A673 (cell line): ENCODE measurements at places on chromosomes 16 and 17. TPM values are rescaled to one million over a fixed set of nuclear protein-coding genes. Genes with fewer than 3 reads are reported as not detected.
A peak's percentile ranks its signal among the peaks of the same experiment; 100 is the strongest.

Gene USP6
- 0.07 and 0.24 TPM in 2 replicates for total RNA-seq

Gene CTNS
- 12.6 and 14.3 TPM in 2 replicates for total RNA-seq

DNA sequence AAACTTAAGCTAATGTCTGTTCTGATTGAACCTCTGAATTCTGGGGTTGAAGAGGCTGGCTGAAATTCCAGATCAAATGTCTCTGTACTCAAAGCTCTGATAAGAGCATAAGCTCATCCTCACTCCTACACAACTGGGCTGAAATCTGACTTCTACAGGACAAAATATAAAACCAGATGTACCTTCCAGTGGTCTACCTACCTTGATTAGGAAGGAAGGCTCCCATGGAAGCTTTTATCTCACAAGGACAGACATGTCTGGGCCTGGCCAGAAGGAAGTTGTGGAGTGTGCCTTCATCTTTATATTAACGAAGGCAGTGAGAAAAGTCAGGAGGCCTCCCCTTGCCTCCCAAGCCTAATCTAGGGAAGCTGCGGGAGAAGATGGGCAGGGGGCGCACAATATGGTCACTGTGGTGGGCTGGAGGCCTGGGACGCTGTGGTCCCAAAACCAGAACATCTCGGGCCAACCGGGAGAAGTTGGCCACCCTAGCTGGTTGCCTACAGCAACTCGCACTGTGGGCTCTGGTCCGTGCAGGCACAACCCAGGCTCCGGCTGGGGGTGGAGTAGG is 55.6 kb upstream of the LRRC37A3 start:
- H3K4me3 ChIP-seq: peak overlapping the region; percentile 73
- H3K4me1 ChIP-seq: peaks cover 10% of the 10 kb centered on the region
- no peak for DNase-seq
- H3K27ac ChIP-seq: peak overlapping the region; percentile 92

Gene TAX1BP3
- total RNA-seq: 79.0 and 92.5 TPM in 2 replicates

DNA sequence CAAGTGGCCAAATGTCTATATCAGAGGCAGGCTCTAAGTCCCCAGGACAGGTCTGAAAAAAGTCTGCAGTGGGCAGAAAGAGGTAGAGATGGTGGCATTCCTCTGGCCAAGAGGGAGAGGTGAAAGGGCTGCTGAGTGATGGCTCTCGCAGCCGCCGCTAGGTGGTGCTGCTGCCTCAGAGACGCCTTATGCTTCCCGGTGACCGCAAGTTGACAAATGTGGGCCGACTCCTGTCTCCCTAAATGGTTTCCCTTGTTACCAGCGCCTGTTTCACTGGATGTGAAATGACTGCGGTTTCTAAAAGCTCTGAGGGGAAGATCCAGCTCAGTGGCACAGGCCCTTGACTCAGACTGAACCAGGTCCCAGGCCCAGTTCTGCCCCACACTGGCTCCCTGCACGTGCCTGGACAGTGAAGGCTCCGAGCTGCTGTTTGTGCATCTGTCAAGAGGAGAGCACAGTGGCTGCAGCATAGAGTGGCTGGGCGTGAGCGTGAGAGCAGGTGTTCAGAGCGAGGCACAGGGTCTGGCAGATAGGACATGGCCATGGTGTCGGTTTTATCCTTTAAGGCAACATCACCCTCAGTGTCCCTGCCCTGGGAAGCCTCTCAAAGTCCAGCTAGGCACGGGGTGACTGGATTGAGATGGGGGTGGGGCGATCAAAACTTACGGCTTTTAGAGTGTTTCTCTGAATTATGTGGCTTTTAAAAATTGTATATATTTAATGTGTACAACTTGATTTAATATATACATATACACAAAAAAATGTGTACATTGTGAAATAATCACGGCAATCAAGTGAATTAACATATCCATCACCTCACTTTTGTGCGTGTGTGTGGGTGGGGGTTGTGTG is 19.9 kb downstream of the CLEC16A start:
- H3K27ac ChIP-seq: no peak overlapping the region
- no peaks in the 10 kb centered on the region for H3K4me1 ChIP-seq
- H3K36me3 ChIP-seq: peaks cover 6% of the 10 kb centered on the region

DNA sequence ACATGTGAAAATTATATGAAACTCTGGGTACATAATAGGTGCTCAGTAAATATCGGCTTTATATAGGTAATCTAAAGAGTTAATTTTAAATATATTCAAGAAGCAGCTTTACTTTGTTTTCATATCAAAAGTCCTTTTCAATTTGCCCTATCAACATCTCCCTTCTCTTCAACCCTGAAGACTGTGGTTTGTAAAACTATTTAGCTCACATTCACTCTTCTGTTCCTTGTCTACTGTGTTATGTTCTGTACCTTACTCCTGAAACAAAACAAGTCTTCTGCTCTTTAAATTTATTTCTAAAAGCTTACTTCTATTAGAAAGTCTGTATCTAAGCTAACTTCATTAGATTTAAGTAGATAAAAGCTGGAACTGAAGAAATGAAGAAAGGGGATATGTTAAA is 301.7 kb upstream of the PMFBP1 start:
- H3K4me1 ChIP-seq: peaks cover 4% of the 10 kb centered on the region
- no peak for DNase-seq
- H3K4me3 ChIP-seq: no peak overlapping the region
- H3K27me3 ChIP-seq: no peaks in the 10 kb centered on the region
- no peak overlapping the region for H3K27ac ChIP-seq

DNA sequence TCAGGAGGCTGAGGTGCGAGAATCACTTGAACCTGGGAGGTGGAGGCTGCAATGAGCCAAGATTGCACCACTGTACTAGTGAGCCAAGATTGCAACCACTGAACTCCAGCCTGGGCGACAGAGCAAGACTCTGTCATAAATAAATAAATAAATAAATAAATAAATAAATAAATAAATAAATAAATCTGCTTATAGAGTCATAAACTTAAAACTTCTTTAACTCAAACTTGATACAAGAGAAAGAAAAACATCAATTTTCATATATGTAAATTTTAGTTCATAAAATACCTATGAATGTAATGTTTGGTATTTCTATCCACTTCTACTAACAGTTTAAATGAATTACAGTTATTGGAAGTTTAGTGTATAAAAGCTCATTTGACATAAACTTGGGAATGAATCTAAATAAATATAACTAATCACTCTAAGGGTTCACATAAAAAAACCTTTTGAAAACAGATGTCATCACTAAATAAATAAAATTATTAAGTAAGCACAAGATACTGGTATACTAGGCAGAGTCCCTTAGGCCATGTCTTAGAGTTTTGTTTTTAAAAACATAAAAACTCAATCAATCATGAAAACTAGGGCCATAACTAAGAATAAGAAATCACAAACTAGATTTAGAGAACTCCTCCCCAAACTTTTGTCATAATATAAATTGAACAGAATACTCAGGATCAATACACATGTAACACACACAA is 54.1 kb downstream of the SMURF2 start:
- DNase-seq: no peak
- no peaks in the 10 kb centered on the region for H3K27me3 ChIP-seq

DNA sequence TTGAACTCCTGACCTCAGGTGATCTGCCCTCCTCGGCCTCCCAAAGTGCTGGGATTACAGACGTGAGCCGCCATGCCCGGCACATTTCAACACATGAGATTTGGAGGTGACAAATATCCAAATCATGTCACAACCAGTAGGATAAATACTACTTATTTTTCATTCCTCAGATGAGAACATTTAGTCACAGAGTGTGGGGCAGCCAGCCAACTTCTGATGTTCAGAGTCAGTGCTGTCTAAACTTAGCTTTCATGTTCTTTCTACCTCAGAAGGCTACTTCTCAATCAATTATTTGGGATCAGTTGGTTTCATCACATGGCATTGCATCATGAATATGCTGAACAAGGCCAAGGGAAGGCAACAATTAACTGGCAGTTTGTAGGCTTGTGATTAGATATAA is 134.5 kb downstream of the CDH13 start:
- no peak for DNase-seq
- H3K27ac ChIP-seq: no peak overlapping the region
- no peaks in the 10 kb centered on the region for H3K4me1 ChIP-seq
- no peak overlapping the region for H3K4me3 ChIP-seq

DNA sequence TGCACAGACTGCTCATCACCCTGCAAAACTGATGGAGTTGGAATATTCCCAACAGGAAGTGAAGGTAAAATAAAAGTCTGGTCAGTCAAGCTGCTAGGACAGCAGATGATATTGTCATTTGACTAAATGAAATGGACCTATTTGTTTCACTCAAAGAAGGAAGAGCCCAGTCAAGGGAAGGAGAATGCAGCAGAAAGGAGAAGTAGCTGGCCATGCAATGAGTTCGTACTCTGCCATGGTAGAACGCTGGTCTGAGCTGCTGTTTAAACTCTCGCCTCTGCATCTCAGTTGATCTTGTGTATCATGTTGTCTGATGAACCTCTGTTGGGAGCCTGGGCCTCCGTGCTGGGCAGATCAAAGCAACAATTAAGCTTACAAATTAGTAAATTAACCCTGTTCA is 15.6 kb upstream of the YPEL2 start:
- H3K27ac ChIP-seq: no peak overlapping the region
- no peak for DNase-seq
- no peaks in the 10 kb centered on the region for H3K36me3 ChIP-seq
- no peak overlapping the region for H3K4me3 ChIP-seq
- no peaks in the 10 kb centered on the region for H3K27me3 ChIP-seq

Gene HSF5
- total RNA-seq: 0.06 and 0.17 TPM in 2 replicates

Gene KRT25
- 0.28 and 0.42 TPM in 2 replicates for total RNA-seq

Gene ATP1B2
- total RNA-seq: 3.5 and 5.9 TPM in 2 replicates

Gene CLEC18A
- total RNA-seq: 6.1 and 7.6 TPM in 2 replicates

DNA sequence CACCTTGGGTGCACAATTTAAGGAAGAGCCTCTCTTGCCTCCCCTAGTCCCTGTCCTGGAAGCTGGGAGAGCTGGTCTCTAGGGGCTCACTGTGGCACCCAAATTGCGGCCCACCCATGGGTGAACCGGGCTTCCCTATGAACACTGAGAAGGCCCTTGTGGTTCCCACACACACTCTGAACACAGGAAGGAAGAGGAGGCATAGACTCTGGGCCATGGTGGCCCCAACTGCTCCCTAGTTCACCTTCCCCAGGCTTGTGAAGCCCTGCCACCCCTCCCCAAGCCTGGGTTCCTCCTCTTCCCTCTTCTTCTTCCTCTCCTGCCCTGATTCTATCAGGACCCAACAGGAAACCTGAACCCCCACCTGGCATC is 10.5 kb downstream of the SREBF1 start:
- peak overlapping the region; percentile 97 for H3K27ac ChIP-seq
- no peak overlapping the region for H3K4me3 ChIP-seq
- no peak for DNase-seq

DNA sequence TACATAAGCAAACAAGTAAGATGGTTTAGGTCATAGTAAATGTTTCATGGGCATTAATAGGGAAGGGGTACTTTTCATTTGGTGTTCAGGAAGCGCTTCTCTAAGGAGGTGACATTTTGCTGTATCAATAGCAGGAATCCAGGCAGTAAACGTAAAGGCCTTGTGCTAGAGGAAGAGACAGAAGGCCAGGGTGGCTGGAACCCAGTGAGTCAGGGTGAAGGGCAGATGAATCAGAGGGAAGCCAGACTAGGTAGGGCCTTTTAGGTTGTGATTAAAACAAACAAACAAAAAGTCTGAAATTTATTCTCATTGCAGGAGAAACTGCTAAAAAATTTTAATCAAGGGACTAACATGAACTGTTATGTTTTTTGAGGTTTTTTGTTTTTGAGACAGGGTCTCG is 6.5 kb downstream of the BMERB1 start:
- no peaks in the 10 kb centered on the region for H3K4me1 ChIP-seq
- DNase-seq: no peak
- no peak overlapping the region for H3K27ac ChIP-seq
- H3K4me3 ChIP-seq: no peak overlapping the region
- H3K27me3 ChIP-seq: peaks cover under 1% of the 10 kb centered on the region

GRCh38 chr17:386141-386876 is 33.7 kb upstream of the RPH3AL start:
- H3K4me1 ChIP-seq: peaks cover 3% of the 10 kb centered on the region
- H3K27me3 ChIP-seq: no peaks in the 10 kb centered on the region
- peak overlapping the region; percentile 42 for H3K4me3 ChIP-seq

- DNase-seq: no peak
- H3K27me3 ChIP-seq: peaks cover 55% of the 10 kb centered on the region
- no peaks in the 10 kb centered on the region for H3K36me3 ChIP-seq
- H3K27ac ChIP-seq: no peak overlapping the region
These were observed 37.6 kb downstream of the SALL1 start for GRCh38 chr16:51113236-51114125.

- H3K36me3 ChIP-seq: no peaks in the 10 kb centered on the region
- no peak for DNase-seq
- H3K4me3 ChIP-seq: no peak overlapping the region
These were observed 5.6 kb downstream of the LLGL2 start for GRCh38 chr17:75530837-75531720.
